ENCODE measurements at places on chromosomes 12 and 14.

- no peak for DNase-seq
These were observed 17.1 kb downstream of the PDZRN4 start for GRCh38 chr12:41205070-41205709.

DNA sequence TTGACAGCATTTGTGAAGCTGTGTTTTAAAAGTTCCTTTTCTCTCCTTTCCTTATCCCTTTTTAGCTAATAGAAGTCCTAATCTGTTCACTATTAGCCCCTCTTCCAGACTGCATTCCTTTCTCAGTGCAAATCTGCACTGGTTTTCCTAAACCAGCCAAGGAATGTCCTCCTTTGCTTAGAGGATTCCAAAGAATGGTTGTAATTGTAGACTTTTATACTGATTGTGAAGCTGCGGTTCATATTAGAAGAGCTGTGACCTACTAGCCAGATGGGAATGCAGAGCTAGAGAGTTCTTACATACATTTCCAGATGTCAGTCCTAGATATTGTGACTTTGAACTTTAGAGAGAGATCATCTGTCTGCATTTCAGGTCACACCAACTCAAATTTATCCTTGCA, 79.8 kb downstream of the MYRFL start:
- DNase-seq = no peak

- DNase-seq = no peak
These were observed 20.2 kb upstream of the DUSP16 start for GRCh38 chr12:12582895-12583303.

GRCh38 chr14:102711207-102711606, 66.0 kb upstream of the TRAF3 start:
- no peak for DNase-seq

DNA sequence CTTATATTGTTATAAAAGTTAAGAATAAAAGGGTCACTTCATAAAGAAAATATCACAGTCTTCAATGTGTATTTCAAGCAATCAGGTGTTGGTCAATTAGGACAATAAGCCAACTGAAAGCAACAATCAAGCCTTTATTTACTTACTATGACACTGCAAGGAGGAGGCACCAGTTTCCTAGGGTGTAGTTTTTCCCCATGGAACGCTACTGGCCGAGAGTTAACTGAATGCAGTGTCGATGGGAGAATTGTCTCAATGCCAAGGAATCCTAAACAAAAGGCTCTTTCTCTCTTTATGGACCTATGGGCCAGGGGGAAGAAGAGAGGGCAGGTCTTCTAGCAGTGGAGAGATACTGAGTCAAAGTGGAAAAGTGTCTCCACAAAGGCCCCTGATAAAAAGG, 142.4 kb downstream of the CMAS start:
- DNase-seq = no peak

Data from GDM1 (cell line).